Lower lobe of right lung (tissue), 2 donors: ENCODE measurements at places on chromosomes 3 and 15. TPM values are rescaled to one million over a fixed set of nuclear protein-coding genes. Genes with fewer than 3 reads are reported as not detected.

DNA sequence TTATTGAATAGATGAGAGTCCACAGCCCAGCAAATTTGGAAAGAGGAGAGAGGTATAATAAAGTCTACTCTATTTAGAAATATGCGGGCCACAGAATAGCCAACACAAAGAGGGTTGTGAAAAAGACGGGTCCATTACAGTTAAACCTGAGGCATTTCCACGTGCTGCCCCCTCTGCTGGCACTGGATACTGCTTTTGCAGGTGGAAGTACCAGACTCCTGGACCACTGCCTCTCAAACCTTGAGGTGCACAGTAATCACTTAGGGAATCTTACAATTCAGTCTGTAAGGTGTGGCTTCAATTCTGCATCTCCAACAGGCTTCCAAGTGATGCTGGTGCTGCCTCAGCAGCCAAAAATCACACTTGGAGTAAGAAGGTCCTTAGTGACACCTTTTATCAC, 3.0 kb upstream of the TFDP2 start:
- no peak overlapping the region for H3K4me3 ChIP-seq
- peaks cover 13% of the 10 kb centered on the region for H3K4me1 ChIP-seq
- H3K27ac ChIP-seq = no peak overlapping the region
- no peak for DNase-seq

GRCh38 chr15:27176785-27177406, 205.9 kb downstream of the GABRG3 start:
- H3K27me3 ChIP-seq = no peaks in the 10 kb centered on the region
- no peaks in the 10 kb centered on the region for H3K4me1 ChIP-seq
- no peak overlapping the region for H3K4me3 ChIP-seq
- no peak for DNase-seq
- H3K27ac ChIP-seq = no peak overlapping the region

DNA sequence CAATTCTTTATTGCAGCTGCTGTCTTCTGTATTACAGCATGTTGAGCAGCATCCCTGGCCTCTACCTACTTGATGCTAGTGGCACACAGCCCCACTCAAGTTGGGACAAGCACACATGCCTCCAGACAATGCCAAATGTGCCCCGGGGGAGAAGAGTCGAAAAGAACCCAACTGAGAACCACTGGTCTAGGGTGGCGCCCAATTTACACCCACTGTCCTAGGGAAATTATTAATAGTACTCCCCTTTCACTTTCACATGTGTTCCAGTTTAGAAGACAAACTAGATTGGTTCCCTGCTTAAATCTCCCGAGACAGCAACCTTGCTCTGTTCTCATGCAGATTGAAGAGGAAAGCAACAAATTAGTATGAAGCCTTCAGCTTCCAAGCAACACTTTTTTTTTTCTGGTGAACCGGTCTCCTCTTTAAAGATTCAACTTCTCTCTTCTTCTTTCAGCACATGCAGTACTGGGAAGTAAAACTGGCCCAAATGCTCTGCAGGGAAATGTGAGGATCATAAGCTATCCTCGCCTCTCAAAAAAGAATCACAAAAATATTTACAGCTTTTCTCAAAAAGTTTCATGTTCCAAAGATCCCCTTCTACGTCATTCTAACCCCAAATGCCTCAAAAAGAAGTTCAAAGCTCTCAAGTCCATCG, 823.9 kb upstream of the CFAP20DC start:
- H3K4me3 ChIP-seq = no peak overlapping the region
- no peaks in the 10 kb centered on the region for H3K36me3 ChIP-seq
- DNase-seq = no peak
- no peaks in the 10 kb centered on the region for H3K4me1 ChIP-seq
- no peaks in the 10 kb centered on the region for H3K27me3 ChIP-seq

DNA sequence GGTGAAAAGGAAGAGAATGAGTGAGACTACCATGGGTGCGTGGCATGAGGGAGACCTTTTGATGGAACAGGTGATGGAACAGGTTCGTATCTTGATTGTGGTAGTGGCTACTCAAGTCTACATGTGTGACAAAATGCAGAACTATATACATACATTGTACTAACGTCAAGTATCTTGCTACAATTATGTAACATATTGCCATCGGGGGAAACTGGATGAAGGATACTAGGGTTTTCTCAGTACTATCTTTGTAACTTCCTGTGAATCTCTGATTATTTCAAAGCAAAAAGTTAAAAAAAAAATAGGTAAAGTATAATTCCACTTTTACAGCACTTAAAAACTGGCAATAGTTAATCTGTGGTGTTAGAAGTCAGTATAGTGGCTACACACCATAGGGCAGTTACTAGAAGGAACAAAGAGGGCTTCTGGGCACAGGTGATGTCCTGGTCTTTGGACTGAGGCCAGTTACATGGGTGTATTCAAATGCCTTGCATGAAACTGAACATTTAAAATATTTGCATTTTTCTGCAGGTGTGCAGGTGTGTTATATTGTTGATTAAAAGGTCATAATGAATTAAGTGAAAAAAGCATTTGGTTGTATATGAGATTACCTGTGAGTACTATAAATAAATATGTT, 61.4 kb downstream of the LRRK1 start:
- H3K4me1 ChIP-seq = no peaks in the 10 kb centered on the region
- DNase-seq = no peak

DNA sequence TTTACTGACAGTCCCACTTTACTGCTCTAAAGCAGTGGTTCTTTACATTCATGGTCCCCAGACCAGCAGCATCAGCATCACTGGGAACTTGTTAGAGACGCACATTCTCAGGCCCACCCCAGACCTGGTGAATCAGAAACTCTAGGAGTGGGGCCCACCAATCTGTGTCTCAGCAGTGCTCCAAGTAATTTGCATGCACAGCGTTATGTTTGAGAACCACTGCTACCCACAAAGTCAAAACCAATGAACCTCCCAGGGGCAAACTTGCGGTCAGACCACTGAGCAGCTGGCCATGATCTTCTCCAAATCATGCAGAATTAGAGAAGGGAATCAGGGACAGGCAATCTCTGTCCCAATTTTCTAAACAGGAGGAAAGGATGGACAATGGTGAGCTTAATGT, 58.5 kb downstream of the ST8SIA2 start:
- H3K4me1 ChIP-seq = no peaks in the 10 kb centered on the region
- no peak for DNase-seq
- H3K27ac ChIP-seq = no peak overlapping the region
- H3K4me3 ChIP-seq = no peak overlapping the region

GRCh38 chr3:186138272-186138981, 29.5 kb upstream of the ETV5 start:
- no peak overlapping the region for H3K4me3 ChIP-seq
- no peaks in the 10 kb centered on the region for H3K4me1 ChIP-seq
- no peak for DNase-seq
- no peaks in the 10 kb centered on the region for H3K27me3 ChIP-seq

- no peaks in the 10 kb centered on the region for H3K4me1 ChIP-seq
- H3K27ac ChIP-seq = no peak overlapping the region
- H3K27me3 ChIP-seq = no peaks in the 10 kb centered on the region
- H3K36me3 ChIP-seq = no peaks in the 10 kb centered on the region
Observed at GRCh38 chr3:18030371-18030870, 288.0 kb upstream of the TBC1D5 start.

- H3K4me1 ChIP-seq = no peaks in the 10 kb centered on the region
- no peak for DNase-seq
- H3K36me3 ChIP-seq = peaks cover 62% of the 10 kb centered on the region
- no peak overlapping the region for H3K27ac ChIP-seq
- no peak overlapping the region for H3K4me3 ChIP-seq
Observed at GRCh38 chr3:4786431-4786830, 192.8 kb upstream of the BHLHE40 start.

DNA sequence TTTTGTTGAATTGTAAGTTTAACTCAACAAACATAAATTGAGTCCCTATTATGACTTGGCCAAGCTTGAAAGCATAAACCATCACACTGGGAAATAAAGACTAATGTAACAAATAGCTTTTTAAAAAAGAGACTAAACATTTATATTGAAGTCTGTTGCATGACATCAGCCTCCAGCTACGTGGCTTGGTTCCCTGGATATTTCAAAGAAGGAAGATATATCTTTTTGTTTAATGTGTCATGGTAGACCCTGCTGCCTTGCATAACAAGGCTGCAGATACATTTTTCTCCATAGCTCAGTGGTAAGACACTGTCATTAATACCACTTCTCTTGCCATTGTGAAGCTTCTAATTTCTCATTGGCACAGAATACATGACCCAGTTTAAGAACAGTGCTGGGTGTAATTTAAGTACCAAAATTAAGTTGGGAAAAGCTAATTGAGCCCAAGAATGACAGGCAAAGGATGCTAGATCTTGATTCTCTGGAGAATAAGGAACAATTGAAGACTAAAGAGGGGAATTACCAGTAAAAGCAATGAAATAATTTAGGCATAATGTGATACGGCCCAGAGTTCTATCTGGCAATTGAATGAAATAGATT, 14.0 kb downstream of the RCN2 start:
- no peaks in the 10 kb centered on the region for H3K4me1 ChIP-seq
- no peaks in the 10 kb centered on the region for H3K27me3 ChIP-seq
- H3K36me3 ChIP-seq = peaks cover 56% of the 10 kb centered on the region
- H3K27ac ChIP-seq = no peak overlapping the region

- no peak overlapping the region for H3K4me3 ChIP-seq
- no peak for DNase-seq
- H3K36me3 ChIP-seq = peaks cover 100% of the 10 kb centered on the region
- H3K27ac ChIP-seq = no peak overlapping the region
- no peaks in the 10 kb centered on the region for H3K27me3 ChIP-seq
- H3K4me1 ChIP-seq = no peaks in the 10 kb centered on the region
Observed at GRCh38 chr15:42419369-42419768, 60.1 kb downstream of the CAPN3 start.

DNA sequence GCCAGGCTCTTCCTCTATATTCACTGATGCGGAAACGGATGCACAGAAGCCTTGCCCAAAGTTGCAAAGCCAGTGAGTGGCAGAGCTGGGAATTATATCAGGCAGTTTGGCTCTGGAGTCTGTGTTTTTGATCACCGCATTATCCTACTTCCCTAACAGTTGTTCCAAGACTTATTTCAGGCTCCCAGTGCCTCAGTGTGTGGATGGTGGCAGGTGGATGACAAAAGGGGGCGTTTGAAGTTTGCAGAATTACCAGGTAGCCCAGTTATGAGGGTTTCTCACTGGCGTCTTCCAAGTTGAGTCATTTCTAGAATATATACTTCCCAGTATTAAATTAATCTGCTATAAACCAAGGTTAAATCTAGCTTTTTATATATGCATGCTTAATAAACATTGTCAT, 81.0 kb downstream of the USP13 start:
- no peak overlapping the region for H3K4me3 ChIP-seq
- no peak for DNase-seq
- H3K27me3 ChIP-seq = no peaks in the 10 kb centered on the region
- H3K36me3 ChIP-seq = peaks cover 17% of the 10 kb centered on the region
- H3K4me1 ChIP-seq = no peaks in the 10 kb centered on the region
- no peak overlapping the region for H3K27ac ChIP-seq

DNA sequence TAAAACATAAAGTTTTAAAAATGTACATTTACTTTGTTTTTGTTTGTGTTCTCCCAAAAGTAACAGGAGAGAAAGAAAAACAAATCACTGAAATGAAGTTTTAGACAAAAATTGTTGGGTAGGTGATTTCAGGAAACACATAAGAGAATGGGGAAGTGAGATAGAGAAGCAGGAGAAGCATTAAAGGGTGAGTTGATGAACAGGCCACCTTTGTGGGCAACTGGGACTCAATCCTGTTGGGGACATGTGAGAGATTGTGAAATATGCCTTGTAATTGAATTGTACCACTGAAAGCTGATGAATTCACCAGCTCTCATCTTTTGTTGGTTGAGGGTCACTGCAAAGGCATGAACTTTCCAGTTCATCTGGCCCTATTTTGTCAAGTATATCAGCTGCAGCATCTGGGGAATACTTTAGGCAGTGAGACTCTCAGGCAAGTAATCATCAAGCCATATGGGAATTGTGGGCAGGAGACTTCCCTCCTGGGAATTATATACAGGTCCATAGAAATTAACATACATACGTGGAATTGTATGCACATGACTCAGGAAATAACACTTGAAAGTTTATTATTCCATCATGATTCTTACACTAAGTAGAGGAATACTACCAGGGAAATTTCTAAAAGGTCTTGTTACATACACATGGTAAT, 181.0 kb downstream of the ZBBX start:
- no peak overlapping the region for H3K27ac ChIP-seq
- no peak for DNase-seq
- H3K4me1 ChIP-seq = no peaks in the 10 kb centered on the region
- no peaks in the 10 kb centered on the region for H3K36me3 ChIP-seq

- H3K27me3 ChIP-seq = no peaks in the 10 kb centered on the region
- peak overlapping the region; percentile 89 for H3K27ac ChIP-seq
- H3K4me3 ChIP-seq = peak overlapping the region; percentile 85
- H3K4me1 ChIP-seq = peaks cover 40% of the 10 kb centered on the region
Observed at GRCh38 chr3:100401674-100402041, 319 bp downstream of the LNP1 start.

DNA sequence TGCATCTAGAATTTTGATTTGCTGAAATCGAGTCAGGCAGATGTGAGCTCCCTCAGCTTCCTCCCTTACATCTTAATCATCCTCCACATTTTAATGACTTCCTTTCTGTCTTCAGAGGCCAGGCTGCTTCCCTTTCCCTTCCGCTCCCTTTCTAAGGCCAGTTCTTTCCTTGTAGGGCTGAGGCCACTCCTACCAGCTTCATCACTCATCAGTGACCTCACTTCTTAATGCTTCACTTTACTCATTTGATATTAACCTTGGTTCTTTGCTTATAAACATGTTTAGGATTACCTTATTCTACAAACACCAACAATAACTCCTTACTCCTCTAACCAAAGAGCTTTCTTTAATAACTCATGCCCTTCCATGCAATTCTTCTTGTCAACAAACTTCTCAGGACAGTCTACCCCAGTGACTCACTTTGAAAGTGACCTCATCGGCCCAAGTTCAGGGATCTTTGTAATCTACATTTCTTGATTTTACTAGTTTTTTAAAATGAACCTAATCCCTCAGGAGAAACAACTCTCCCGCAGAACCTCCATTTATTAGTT, 23.9 kb downstream of the ILDR1 start:
- H3K27me3 ChIP-seq = no peaks in the 10 kb centered on the region
- H3K4me1 ChIP-seq = peaks cover 20% of the 10 kb centered on the region
- H3K36me3 ChIP-seq = peaks cover 3% of the 10 kb centered on the region
- DNase-seq = no peak

GRCh38 chr3:12893852-12894251, 52.5 kb upstream of the RPL32 start:
- H3K36me3 ChIP-seq = peaks cover 13% of the 10 kb centered on the region
- DNase-seq = no peak
- peaks cover 5% of the 10 kb centered on the region for H3K27me3 ChIP-seq

Gene LPP
- total RNA-seq = 180 TPM

Gene VGLL4
- 45.5 TPM for total RNA-seq

Gene MASP1
- total RNA-seq = 4.3 TPM

Gene LSAMP
- 20.1 TPM for total RNA-seq

Gene LDHAL6B
- total RNA-seq = not detected

Gene IL17RD
- 2.4 TPM for total RNA-seq

Gene HDC
- 4.8 TPM for total RNA-seq
